ENCODE measurements at places on chromosomes 7 and 10.
A peak's percentile ranks its signal among the peaks of the same experiment; 100 is the strongest.

GRCh38 chr10:61750943-61751471 lies 88.3 kb downstream of the CABCOCO1 start:
- peak; percentile 28 for DNase-seq

DNA sequence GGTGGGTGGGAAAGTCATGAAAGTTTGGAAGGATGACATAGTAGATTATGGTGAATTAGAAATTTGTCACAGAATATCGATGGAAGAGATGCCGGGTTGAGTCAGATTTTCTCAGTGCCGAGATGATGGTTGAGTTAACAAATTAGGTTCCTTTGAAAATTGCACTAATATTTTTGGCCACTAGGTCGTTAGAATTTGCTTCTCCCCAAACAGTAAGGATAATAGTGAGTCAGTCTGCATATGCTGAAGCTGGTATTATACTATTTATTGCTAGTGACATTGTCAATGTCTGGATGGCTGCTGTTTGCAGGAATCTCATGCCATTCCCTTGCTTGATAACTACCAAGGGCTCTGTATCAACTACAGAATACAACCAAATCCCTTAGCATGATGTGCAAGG lies 37.7 kb upstream of the MINDY3 start:
- DNase-seq: no peak

- no peak for DNase-seq
Measured at GRCh38 chr10:3222068-3222467, 49.5 kb upstream of the PITRM1 start.

GRCh38 chr10:128008521-128009250 lies 101.8 kb downstream of the PTPRE start:
- no peak for DNase-seq

DNA sequence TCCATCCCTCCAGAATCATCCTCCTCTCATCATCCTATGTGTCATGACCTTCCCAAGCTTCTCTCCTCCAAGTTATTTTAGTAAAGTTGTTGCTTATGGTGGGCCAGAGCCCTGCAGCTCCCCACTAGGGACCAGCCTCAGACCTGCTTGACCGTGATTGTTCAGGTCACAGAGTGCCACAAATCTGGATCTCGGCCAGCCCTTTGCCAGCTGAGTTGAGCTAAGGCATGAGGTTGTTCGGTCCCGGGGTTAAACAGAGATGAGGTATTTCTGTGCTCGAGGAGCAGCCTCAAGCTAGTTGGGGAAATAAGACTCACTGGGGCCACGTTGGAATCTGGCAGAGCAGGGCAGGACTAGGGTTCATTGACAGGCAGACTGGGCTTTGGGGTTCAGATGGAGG lies 66.3 kb upstream of the PPIF start:
- DNase-seq: no peak

DNA sequence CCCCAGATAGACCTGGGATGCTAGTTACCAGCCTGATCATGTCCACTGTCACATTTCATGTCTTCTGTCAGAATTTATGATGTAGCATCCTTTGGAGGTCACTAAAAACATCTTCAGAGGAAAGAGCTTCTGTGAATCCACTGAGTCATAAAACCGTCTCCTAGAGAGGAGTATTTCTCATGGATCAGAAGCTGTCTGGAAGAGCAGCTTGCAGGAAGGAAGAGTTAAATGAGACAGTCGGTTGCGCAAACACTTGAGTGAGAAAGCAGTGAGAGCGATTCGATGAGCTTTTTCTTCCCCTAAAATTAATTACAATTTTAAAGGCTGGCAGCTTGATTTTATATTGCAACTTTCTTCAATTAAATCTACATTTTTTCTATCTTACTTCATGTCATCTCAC lies 47.2 kb upstream of the WDR11 start:
- no peak for DNase-seq

DNA sequence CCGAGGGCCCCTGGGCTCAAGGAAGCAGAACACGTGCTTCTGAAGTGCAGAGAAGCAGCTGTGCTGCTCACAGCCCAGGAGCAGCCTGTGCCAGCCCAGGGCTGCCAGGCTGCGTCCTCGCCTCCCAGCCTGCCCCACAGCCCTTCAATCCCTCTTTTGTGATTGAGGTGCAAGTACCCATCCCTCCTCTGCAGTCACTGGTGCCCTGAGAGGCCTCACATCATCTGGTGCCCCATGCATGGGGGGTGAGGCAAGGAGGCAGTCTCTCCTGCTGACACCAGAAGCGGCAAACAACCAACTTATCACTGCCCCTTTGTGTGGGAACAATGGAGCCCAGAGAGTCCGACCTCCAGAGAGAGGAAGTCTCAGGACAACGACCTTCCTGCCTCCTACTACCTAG lies 49.8 kb upstream of the FGFR2 start:
- DNase-seq: no peak

- DNase-seq: no peak
Measured at GRCh38 chr10:5788969-5789368, 24.3 kb downstream of the GDI2 start.

GRCh38 chr10:68135922-68136792 lies 26.9 kb downstream of the MYPN start:
- no peak for DNase-seq

- DNase-seq: no peak
Measured at GRCh38 chr10:100566561-100566960, 30.8 kb downstream of the HIF1AN start.

DNA sequence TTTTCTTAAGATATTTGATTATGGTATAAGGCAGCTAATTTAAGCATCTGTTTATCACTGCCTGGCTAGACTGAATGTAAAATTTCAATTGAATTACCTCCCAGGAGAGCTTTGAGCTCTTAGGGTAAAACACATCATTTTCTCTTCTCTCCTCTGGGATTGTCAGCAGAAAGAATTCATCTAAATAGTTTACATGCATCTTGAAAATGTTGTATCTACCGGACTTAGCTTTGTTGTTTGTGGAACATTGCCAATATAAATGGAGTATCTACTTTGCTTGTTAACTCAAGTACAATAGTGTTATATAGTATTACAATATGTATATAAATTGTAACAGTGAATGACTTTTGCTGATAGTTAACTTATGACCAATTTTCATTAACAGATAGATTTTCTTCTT lies 73.3 kb downstream of the TAF3 start:
- no peak for DNase-seq

DNA sequence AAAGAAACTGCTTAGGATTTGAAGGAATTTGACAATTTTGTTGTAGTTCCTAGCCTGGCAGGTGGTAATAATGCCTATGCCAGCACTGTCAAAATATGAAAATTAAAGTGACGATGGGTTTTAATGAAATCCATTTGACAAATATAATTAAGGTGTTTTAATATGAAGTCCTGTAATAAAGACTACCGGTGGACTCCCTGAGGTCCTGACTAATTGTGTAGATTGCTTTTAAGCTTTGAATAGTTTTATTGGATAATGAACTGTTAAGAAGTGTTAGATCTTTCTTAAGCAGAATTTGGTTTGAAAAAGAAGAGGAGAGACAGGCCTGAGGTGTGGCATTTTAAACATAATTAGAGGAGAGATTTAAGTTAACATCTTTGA lies 197.2 kb downstream of the VTI1A start:
- DNase-seq: no peak

DNA sequence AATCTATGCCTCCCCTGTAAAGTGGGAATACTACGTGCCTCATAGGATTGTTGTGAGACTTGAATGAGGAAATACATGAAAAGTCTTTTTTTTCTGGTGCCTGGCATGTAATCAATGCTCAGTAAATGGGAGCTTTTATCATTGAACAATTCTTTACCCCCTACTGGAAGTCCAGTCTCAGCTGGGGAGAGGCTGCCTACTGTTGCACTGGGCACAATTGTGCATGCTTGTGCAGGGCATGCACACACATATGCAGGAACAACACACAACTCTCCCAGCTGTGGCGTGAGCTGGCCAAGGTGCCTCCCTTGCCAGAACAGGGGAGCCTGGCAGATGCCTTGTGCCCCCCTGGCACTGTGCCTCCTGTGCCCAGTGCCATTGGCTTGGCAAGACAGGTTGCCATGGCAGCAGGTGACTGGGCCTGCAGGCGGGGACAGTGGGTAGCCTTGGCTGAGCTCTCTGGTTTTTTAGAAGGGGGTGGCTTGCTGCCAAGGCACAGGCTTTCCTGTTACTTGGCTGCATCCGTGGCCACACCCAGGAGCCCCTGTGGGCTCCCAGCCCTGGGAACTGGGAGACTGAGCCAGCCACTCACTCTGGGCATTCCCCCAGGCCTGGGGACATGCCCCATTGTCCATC lies 16.1 kb upstream of the PALD1 start:
- DNase-seq: no peak

GRCh38 chr10:119100434-119101238 lies 3.3 kb upstream of the DENND10 start:
- no peak for DNase-seq

- no peak for DNase-seq
Measured at GRCh38 chr10:335151-335800, 200.0 kb downstream of the ZMYND11 start.

DNA sequence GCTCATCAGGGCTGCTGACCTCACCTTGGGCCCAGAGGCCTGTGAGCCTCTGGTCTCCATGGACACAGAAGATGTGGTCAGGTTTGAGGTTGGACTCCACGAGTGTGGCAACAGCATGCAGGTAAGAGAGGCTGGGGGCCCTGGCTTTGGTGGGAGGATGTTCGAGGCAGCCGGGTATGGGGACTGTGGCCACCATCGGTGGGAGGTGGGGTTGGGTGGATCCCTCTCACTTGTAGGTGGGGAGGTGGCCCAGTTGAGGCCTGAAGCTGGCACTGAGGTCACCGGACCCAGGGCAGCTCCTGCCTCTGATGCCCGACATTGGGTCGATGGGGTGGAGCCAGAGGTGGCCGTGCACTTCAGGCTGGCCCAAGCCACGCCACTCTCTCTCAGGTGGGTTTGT lies 406 bp downstream of the ZP3 start:
- no peak for DNase-seq

DNA sequence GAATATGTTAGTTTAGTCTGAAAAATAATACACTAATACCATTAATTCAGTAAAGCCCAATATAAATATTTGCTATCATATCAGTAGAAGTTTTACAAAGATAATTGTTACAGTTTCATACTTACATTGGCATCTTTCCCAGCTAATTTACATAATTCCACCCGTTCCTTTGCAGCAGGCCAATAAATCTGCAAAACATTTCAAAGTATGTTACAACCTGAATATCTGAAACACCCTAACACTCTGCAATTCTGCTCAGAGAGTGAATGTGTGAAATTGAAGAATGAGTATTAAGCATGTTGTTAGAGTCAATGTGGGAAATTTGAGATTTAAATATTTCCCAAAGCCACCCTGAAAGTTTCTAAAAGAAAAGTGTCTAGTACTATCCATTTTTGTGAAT lies 105.5 kb downstream of the SEMA3D start:
- no peak for DNase-seq

- DNase-seq: no peak
Measured at GRCh38 chr10:96664563-96664962, 55.8 kb downstream of the PIK3AP1 start.

GRCh38 chr10:117444497-117445040 lies 69.3 kb upstream of the PDZD8 start:
- no peak for DNase-seq

DNA sequence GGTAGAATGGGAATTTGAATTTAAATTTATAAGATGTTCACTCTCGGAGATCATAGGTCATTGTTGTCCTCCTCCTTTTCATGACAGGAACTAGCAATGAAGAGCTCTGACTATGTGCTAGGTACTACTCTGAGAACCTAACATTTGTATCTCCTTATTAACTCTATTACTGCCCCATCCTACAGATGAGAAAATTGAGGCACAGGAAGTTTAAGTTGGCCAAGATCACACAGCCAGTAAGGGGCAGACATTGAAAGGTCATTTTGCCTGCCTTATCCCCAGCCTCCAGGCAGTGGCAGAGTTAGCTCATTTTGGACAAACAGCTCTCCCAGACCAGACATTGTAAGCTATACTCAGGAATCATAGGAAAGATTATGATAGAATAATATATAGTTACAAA lies 6.0 kb downstream of the SRGN start:
- no peak for DNase-seq

DNA sequence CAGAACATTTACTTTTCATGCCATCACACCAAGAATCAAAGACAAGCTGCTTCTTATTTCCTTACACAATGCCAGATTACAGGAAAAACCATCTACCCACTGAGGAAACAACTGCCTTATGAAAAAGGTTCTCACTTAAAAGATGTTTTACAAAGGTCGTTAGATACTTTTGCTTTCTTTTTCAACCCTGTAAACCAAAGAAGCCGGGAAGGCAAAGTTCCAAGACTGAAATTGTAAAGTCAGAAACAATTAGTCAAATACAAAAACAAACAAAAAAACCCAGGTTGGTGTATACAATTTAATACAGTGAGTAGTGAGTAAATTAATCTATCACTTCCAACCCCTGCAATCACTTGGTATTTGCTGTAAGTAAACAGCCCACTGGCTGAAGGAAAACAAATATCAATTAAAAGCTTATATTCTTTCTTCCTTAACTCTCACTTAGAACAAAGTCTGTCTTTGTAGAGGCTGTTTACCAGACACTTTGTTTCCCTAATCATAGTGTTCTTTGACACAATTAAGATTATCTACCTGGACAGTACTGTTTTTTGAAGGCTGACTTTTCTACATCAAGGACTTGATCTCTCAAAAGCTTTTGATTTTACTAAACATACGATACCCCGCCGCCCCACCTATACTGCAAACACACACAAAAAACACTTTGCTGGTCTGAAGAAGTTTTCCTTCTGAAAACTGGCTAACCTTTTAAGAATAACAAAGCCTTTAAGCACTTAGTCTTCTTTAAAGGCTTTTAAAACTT lies 18.1 kb downstream of the ERLIN1 start:
- no peak for DNase-seq

- no peak for DNase-seq
Measured at GRCh38 chr10:74233281-74233680, 82.3 kb downstream of the ADK start.

DNA sequence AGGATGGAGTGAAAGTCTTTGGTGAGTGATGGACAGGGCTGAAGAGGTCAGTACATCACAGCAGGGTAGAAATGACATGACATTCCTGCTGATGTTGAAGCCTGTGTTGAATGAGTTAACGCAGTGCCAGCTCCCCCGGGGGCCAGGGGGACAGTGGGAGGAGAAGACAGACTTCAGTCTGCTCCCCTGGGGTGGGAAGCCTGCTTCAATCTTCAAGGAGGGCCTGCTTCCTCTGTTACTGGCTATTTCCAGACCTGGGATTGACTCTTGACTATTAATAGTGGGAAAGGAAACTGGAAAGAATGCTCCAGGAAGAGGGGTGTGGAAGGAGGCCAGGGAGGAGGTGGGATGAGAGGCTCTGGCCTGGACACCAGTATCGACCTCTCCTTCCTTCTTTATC lies 27.2 kb downstream of the PODXL start:
- no peak for DNase-seq
